ENCODE measurements at places on chromosomes 16 and 17.
A peak's percentile ranks its signal among the peaks of the same experiment; 100 is the strongest.

- DNase-seq, result no peak
Measured at GRCh38 chr16:11329071-11329491, 16.2 kb upstream of the RMI2 start.

DNA sequence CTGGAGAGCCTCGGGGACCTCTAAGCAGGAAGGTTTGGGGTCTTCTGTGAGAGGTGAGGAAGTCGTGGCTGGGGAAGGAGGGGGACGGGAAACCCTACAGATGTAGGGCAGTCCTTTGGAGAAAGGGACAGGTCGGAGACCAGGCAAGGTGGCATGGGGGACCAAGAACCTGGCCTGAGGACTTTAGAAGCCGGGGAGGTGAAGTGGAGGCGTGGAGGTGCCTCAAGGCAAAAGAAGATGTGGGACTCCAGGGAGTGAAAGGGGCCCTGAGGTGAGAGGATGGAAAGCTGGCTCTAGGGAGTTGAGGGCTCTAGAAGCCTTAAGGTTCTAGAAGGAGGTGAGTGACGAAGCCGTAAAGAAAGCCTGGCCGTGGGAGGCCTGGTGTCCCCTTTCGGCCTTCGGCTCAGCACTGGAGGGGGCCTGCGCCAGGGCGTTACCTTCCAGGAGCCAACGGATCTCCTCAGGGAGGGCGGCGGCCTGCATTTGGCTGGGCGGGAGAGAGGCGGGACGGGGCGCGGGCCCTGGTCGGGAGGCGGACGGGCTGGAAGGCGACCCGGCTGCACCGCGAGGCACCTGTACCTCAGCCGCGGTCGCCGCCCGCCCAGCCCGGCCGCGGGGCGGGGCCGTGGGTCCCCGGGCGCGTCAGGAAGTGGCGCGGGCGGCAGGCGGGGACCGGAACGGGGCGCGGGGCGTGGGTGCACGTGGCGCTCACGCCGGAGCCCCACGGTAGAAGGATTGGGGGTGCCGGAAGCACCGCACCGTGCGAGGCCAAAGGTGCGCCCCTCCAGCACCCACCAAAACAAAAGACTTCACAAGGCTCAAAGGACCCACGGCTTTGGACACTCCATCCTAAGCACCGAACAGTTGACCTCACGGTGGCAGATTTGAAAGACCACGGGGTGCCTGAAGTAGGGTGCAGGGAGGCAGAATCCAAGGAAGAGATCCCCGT, at the start of gene SKAP1:
TSS of gene SKAP1 (minus strand) at position 577 of the 949 bp plus-strand sequence.
- DNase-seq, result peak; percentile 76

DNA sequence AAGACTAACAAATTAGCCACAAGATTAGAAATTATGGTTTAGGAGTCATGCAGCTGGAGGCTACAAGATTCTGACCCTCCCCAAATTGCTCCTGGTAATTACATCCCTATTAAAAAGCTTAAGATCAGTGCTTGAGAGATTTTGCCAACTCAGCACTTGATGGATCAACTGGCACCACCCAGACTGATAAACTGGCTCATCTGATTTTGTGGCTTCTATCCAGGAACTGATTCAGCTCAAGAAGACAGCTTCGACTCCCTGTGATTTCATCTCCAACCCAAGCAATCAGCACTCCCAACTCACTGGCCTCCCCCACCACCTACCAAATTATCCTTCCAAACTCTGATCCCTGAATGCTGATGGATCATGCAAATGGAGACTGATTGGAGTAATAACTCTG, 94.8 kb downstream of the TNFRSF13B start:
- no peak for DNase-seq

- DNase-seq, result peak; percentile 19
Measured at GRCh38 chr17:67157732-67158639, 87.0 kb downstream of the HELZ start.

DNA sequence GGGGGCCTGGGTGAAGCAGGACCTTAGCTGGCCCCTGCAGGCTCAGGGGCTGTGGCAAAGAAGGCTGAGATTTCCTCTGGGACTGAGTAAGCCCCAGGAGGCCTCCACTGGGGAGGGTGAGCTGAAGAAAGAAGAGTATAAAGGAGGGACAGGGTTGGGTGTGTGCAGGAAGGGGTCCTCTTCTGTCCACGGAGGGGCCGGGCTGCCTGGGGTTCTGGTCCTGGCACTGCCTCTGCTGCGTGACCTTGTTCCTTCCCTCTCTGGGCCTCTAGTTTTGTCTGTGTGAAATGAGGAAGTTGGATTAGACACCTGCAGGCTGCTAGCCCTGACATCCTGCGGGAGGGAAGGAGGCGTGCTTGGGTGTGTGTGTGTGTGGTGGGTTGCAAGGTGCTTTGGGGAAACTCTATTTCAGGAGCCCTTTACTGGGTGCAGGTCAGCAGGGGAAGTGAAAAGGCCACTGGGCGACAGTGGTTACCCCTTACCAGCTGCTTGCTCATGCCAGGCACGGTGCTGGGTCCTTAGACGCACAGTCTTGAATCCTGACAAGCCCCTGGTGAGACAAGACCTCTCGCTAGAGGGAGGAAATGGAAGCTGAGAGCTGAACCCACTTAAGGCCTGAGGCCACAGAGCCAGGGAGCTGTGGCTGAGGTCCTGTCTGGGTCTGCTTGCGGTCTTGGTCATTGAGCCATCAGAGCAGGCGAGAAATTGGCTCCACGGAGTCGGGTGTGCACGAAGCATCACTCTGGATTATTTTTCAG, 60.7 kb downstream of the OR1D5 start:
- peak; percentile 79 for DNase-seq

GRCh38 chr17:34579017-34579946, at the start of gene TMEM132E:
Gene TMEM132E (plus strand): TSS chr17:34579582. CDS start chr17:34581077, 1,495 bp downstream.
- no peak for DNase-seq

DNA sequence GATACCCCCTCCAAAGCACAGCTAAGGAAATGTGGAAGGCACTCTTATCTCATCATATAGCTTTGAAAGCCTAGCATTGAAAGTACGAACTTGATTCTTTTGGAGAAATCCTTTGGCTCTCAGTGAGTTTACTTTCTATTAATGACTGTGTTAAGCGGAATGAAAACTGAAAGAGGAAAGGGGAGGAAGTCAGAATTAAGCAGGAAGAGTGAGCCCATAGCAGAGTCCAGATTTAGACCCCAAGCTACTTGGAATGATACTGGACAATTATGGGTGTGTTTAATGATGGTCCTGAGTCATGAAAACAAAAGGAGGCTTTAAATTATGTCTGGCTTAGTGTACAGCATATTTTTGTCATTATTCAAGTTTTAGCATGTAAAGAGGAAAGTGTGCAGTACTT, 42.2 kb downstream of the TENT4B start:
- DNase-seq, result no peak

DNA sequence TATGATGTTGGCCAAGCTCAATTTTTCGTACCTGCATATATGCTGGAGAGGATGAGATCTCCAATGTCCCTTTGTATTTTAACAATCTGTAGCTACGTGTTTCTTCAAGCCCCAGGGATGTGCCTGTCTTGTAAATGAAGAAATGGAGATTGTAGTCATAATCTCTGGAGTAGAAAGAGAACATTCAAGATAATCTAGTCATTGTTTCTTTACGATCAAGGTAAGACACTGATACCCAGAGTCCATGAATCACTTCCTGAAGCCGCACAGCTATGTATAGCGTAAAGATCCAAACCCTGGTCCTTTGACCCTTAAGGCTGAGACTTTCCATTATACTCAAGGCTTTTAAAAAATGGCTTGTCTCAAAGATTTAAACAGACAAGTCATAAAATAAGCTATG, 205.5 kb downstream of the HS3ST3B1 start:
- no peak for DNase-seq

DNA sequence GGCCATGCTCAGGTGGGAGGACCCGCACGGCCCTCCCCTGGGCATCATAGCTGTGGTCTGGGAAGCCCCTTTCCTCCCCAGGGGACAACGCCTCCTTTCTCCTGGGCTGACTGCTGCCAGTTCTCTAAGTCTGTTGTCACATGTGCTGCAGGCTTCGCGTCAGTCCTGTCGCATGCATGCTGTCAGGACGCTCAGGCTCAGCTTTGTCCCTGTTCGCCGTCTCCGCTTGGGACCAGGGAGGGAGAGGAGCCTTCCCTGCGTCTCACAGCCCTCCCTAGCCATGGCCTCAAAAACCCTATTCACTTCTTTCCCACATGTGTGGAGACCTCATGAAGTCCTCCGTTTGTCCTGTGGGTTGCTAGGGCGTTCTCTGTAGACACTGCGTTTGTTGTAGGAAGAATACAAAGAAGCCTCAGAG, 21.4 kb downstream of the LDHD start:
- DNase-seq, result no peak

- DNase-seq, result no peak
Measured at GRCh38 chr16:17354685-17355084, 116.1 kb downstream of the XYLT1 start.

DNA sequence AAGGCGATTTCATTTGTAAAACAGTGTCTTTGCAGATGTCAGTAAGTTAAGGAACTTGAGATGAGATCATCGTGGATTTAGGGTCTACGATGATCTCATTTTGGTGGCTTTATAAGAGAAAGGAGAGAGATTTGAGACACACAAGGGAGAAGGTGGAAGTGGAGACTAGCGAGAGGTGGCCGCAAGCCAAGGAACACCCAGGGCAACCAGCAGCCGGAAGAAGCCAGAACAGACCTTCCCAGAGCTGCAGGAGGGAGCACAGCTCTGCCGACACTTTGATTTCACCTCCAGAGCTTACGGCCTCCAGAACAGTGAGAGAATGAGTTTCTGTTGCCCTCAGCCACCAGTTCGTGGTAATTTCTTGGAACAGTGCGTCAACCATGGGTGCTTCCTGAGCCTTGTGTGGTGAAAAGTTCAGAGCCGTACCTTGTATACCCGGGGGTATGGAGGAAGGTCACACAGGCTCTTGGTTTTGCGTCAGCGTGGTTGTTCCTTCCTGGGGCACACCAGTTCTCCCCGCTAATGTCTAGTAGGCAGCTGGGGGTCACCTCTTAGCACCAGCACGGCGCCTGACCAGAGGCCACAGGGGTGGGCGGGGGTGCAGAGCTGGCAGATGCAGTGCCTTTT, 12.9 kb upstream of the SEC14L1 start:
- peak; percentile 68 for DNase-seq

DNA sequence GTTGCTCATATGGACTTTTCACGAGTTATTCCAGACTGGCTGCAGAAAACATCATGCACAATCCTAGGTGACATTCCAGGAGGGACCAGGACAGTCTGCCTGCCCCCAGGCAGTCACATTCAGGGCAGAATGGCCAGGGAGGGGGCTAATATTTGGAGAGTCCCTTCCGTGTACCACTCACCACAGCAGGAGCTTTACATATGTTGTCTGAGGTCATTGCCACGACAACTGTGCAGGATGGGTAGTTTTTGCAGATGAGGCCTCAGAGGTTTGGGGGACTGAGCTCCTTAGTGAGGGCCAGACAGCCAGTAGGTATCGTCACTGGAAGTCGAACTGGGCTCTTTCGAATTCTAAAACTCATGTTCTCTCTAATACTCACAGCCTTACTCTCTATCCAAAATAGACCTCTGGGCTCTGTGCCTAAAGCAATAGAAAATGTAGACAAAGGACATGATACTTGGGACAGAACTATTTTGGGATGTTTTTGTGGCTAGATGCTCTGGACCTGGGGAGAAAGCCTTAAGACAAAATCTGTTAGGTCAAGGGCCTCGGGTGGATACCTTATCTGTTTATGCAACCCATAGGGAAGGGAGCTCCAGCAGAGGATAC, 338.5 kb downstream of the MAF start:
- no peak for DNase-seq

- DNase-seq, result no peak
Measured at GRCh38 chr16:16017812-16018211, 68.4 kb downstream of the ABCC1 start.

- DNase-seq, result no peak
Measured at GRCh38 chr16:81462683-81463082, 18.1 kb downstream of the CMIP start.

- DNase-seq, result peak; percentile 2
Measured at GRCh38 chr17:50042211-50042610, 13.7 kb upstream of the ITGA3 start.

DNA sequence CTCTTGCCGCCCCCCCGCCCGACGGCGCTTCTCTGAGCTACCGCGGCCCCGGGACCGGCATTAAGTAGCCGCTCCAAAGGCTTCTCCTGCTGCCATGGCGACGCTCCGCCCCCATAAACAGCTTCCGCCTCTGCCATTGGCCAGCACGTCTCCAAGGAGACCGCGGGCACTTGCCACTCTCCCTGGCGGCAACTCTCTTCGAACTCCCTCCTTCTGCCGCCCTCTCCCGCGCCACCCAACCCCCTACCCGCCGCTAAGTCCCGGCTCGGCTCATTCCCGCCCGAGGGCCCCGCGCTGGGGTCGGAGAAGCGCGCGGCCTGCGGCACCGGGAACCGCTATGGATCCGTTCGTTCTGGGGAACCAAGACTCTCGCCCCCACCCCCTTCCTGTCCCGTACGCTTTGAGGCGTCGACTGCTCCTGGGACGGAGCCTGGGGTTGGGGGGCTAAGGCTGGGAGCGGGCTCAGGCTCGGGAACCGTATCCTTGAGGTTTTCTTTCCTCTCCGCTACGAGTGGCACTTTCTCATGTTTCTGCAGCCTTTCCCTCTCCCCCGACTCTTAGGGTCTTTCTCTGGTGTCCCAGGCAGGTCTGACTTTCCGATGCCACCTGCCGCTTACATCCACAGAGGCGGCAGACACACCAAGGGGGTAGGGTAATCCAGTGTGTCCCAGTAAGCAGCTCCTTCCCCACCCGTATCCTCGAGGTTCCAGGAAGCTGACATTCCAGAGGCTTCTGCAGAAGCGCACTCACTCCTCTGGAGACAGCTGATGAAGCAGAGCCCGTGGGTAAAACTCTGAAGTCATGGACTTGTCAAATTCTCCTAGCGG, at the start of gene FOXJ1:
TSS of gene FOXJ1 (minus strand) at position 34 of the 827 bp plus-strand sequence. CDS start 850 bp downstream, outside the sequence.
- DNase-seq, result peak; percentile 95

DNA sequence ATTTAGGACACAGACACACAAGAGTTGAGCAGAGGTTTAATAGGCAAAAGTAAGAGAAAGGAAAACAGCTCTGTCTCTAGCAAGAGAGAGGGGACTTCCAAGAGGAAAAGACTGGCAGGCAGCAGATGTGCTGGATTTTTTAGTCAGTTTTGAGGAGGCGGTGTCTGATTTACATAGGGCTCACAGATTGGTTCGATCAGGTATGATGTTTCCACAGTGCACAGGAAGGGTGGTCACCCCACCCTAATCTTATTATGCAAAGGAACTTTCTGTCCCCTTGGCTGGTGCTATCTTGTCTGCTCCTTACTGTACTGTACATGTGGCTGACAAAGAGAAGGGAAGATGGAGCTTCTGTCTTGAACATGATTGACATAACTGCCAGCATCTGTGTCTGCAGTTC, 25.3 kb downstream of the BFAR start:
- no peak for DNase-seq

DNA sequence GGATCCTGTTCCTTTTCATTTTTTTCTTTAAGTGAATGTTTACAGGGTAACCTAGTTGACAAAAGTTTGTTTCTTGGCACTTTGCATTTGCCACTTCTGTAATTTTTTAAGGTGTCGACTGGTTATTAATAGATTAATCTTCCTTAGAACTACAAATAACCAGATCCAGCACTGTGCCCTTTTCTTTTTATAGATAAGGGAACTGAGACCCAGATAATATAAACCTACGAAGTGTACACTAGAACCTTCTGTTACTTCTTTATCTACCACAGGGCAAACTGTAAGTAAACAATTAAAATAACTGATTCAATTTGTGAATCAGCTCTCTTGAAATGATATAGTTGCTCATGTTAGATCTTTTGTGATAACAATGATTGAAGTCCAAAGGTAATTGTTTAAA, 55.4 kb downstream of the NLK start:
- DNase-seq, result no peak

GRCh38 chr17:81558941-81559806, 7.0 kb upstream of the FAAP100 start:
- no peak for DNase-seq

Measured in mucosa of descending colon (tissue), 3 donors.